Activated naive CD8-positive, alpha-beta T cell treated with anti-CD3 and anti-CD28 coated beads, Interleukin-2, amount 10 ng/mL, durations not matched to agents 7 days and 5 days (primary cell): ENCODE measurements at places on chromosomes 1 and 21. TPM values are rescaled to one million over a fixed set of nuclear protein-coding genes. Genes with fewer than 3 reads are reported as not detected.

DNA sequence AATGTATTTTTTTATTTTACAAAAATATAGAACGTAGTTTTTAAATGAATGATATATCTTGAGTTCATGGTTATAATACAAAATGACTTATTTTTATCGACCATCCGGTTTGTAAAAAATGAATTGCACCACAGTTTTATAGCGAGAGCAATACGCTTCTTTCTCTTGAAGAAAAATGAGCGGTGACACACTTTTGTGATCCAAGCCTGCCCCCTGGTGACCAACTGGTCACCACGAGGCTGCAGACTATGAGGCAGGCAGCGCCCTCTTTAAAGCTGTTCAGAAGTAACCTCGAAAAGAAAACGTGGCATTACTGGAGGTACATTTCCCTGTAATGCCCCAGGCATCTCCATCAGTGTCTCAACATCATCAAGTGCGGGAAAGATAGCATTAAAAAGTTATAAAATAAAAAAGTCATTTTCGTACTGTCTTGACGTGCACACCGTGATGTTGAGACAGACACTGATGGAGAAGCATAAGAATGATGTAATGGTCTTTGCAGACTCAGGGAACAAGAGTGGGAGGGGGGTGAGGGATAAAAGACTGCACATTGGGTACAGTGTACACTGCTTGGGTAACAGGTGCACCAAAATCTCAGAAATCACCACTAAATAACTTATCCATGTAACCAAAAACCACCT lies 734.2 kb upstream of the ADAMTS5 start:
- peak; percentile 52 for DNase-seq

- DNase-seq = no peak
Measured at GRCh38 chr1:225700889-225701465, 48.1 kb upstream of the ENAH start.

GRCh38 chr1:240888039-240888786 lies 276.3 kb upstream of the GREM2 start:
- peak; percentile 31 for DNase-seq

DNA sequence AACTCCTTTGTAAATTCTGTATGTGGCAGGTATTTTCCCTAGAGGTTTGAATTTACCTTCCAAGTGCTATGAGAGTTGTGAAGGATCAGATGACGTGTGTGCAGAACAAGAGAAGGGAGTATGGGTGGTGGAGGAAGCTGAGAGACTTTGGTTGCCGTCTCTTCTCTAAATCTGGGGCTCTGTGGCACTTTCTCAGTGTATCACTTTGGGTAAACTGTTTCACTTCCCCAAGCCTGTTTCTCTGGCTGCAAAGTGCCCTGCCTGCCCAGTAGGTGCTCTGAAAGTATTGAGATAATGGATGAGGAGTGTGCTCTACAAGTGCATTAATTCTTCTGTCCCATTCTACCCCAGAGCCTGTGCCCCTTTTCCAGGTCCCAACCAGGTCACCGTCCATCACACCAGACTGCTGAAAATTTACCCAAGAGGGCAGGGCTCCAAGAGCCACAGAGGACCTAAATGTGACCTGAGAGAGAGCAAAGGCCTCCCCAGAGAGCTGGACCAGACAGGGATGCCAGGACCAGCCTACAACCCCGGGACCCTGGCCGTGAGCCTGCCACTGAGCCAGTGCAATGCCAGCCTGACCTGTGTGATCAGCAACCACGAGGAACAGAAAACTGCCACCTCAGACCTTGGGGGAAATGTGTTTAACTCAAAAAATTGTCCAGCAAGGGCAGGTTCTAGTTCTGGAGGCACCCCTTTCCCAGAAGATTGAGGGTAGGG lies 131.6 kb upstream of the ETV3 start:
- no peak for DNase-seq

GRCh38 chr1:198939956-198940355 lies 301.1 kb downstream of the PTPRC start:
- DNase-seq = no peak

DNA sequence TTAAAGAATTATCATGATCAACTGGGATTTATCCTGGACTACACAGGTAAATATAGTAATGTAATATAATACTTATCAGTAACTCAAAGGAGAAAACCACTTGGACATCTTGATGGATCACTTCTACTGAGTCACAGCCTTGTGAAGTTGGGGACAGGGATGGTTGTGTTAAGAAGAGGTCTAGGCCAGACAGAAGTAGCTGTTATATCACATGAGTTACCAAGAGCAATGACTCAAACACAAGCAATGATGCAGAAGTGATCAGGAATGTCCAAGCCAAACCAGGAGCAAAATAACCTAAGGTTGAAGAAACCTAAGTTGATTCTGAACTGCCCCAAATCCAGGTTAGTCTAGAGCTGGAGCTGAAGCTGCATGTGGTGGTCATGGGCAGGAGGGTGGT lies 424.5 kb upstream of the DAB1 start:
- DNase-seq = no peak

DNA sequence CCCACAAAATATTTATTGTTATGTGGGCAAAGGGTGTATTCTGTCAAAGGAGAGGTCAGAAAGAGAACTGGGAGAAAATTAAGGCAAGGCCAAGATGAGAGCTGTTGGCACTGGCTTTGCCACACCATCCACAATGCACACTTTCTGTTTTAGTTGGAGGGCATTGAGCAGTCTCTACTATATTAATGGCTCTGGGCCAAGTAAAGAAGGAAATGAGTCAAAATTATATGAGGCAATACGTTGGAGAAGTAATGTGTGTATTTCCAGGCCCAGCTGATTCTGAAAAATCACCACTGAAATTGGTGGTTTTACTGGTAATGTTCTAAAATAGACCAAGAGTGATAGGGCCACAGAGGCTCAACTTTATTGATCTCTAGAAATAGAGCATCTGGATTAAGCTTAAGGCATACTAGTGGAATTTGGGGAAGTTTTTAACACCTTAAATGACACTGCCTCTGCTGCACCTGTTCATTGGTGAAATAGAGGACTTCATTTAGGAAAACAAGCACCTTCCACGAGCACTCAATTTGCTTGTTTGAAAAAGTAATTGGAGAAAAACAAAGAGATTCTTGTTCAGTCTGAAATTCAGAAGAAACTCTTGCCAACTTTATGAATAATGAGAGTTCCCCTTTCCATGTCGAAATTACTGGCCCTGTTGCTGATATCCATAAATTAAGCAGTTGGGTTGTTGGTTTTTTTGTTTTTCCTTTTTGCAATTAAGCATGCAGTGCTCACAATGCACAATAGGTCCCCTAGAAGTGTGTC lies 424.9 kb downstream of the ADGRL2 start:
- no peak for DNase-seq

KIF21B gene
- 143 TPM for total RNA-seq

DNA sequence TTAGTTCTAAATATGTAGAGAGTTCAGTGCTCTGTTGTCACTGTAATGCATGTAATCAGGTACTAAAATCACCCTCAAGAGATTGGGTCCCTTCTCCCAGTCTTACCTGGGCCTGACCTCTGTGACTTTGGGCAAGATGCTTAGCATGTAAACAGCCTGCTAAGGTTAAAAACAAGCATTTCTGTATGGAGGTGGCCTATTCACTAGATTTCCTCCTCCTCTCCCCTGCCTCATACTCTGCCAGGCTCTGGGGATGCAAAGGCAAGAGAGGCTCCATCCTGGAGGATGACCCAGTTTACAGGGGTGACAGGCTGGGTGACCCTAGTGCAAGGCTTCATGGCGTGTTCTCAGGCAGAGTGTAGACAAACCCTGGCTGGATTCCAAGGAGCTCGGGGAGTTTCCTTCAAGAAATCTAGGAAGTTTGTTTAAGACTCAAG lies 28.8 kb downstream of the VANGL2 start:
- DNase-seq = no peak

GRCh38 chr1:155196103-155196892 lies 11.4 kb downstream of the THBS3 start:
- DNase-seq = no peak

SFN gene
- total RNA-seq = 1.4 TPM

DNA sequence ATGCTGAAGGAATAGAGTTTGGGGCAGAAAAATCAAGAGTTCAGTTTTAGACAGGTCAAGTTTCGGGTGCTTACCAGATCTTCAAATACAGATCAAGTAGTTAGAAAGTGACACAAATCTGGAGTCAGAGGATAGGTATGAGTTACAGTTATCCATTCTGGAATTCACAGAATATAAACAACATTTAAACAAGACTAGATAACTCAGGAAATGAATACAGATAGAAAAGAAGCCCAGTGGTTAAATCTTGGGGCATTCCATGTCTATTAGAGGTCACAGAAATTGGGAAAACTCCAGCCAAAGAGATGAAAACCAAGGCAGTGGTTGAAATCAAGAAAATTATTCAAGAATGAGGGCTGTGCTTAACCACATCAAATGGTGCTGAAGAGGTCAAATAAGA lies 187.0 kb upstream of the HP1BP3 start:
- no peak for DNase-seq

CDC42BPA gene
- 1.2 TPM for total RNA-seq
